Fibroblast of the aortic adventitia (primary cell): ENCODE measurements at places on chromosomes 13 and 19.

GRCh38 chr13:25660996-25661395 is 289.2 kb downstream of the ATP8A2 start:
- DNase-seq: no peak

GRCh38 chr19:15107061-15108010 is at the start of gene SYDE1:
Gene SYDE1, plus strand, starts transcription at chr19:15107401. Its CDS starts 33 bp downstream, at chr19:15107434.
- peak; percentile 72 for DNase-seq

DNA sequence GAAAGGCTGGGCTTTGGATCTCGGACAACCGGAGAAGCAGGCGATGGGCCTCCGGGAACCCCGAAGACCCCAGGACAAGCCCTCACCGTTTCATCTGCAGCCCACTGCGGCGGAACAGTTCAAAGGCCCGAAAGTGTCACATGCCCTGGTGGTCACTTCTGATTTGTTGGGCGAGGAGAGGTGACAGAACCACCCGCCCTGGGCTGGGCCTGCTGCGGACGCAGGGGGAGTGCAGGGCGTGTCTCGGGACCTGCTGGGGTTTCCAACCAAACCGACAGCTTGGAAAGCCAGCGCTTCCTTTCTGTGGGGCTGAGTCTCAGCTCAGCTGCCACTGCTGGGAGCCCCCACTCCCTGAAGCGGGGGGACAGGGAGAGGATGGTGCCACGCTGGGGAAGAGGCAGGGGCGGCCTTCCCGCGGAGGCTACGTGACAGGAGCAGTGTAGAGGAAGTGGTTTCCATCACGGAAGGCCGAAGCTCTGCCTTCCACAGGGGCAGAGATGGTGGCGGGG is 22.8 kb upstream of the ZBTB7A start:
- DNase-seq: no peak

GRCh38 chr19:1825909-1826556 is 14.0 kb upstream of the ATP8B3 start:
- DNase-seq: peak; percentile 64

DNA sequence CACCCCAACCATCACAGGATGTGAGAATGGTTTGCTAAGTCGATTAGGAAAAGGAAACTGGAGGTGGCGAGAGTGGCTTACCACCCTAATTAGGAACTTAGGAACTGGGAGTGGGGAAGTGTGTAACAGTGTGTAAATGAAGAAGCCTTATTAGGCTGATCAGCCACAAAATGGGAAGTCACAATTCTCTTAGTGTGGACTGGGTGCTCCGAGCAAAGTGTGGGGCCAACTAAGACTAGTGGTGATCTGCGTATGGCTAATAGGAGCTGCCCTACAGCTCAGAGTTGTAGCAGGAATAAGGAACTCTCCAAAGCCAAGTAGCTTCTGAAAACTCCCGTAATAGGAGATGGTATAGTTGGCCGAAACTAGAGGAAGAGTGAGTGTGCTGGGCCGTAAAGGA is 7.6 kb downstream of the SIGLEC11 start:
- no peak for DNase-seq

GRCh38 chr13:111031531-111031961 is 83.6 kb upstream of the ARHGEF7 start:
- peak; percentile 27 for DNase-seq

GRCh38 chr13:89982407-89983095 is 1364.9 kb upstream of the MIR17HG start:
- peak; percentile 25 for DNase-seq

DNA sequence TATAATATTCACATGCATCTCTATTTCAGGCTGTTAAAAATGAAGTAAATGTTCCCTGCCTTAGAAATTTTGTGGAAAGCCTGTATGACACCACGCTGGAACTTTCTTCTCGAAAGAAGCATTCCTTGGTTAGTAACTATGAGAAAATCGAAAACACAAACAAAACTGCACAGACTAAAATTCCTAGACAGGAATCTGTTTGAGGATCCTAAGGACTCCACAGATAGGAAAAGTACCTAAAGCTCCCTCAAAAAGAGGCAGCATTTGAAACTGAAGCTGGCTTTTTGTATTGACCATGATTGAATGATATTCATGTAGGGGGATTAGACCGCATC is 103.4 kb downstream of the FRY start:
- DNase-seq: peak; percentile 31

DNA sequence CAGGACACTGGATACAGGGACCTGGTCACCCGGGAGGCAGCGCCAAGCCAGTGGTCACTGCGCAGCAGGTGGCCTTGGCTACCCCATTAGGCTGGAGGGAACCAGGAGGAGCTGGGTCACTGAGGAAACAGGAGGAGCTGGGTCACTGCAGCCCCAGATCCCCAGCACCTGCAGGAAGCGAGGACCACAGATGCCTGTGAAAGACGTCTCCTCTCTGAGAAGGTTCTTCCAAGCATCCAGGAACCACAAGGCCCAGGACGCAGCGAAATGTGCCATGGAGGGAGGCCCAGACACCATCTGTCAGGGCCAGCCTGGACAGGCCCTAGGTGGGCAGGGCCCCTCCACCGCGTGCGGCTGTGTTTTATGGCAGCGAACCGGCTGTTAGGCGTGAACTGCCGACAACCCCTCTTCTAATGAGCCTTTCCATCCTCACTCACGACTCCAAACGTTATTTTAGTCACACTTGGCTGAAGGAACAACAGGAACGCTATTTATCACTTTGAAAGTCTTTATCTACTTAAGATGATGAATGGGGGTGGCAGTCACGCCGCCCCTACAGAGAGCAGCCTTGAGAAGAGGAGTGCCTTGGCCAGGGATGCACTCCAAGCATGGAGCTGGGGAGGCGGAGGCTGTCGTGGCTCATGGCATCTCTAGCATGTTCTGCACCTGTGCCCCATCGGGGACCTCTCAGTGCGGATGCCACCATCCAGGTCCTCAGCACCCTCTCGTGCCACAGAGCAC is 53.3 kb downstream of the CEBPG start:
- no peak for DNase-seq

- peak; percentile 17 for DNase-seq
Measured at GRCh38 chr19:50896591-50897190, 14.5 kb downstream of the KLK4 start.

GRCh38 chr13:112073245-112074138 is 6.5 kb downstream of the SOX1 start:
- no peak for DNase-seq

GRCh38 chr13:39945226-39945625 is 289.8 kb downstream of the COG6 start:
- no peak for DNase-seq

DNA sequence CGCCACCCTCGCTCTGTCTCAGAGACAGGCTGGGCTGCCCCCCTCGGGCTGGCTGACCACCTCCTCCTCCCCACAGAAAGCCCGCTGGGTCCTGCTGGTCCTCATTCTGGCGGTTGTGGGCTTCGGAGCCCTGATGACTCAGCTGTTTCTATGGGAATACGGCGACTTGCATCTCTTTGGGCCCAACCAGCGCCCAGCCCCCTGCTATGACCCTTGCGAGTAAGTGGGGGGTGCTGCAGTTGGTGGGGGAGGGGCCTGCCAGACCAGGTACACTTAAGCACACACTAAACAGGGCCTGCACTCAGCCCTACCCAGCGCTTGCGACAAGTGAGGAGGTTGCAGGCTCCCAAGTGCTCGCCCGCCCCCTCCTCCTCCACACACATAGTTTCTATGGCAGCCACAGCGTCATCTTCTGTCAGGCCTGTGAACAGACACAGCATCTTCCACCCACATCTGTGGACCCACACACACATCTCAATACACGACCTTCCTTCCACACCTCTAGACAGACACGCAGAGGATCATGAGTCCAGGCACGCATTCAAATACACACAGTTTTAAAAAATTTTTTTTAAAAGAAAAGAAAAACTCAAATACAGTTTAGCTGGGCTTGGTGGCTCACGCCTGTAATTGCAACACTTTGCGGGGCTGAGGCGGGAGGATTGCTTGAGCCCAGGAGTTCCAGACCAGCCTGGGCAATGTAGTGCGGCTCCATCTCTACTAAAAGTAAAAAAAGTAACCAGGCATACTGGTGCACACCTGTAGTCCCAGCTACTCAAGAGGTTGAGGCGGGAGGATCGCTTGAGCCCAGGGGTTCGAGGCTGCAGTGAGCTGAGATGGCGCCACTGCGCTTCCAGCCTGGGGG is 18.4 kb downstream of the PLD3 start:
- no peak for DNase-seq

DNA sequence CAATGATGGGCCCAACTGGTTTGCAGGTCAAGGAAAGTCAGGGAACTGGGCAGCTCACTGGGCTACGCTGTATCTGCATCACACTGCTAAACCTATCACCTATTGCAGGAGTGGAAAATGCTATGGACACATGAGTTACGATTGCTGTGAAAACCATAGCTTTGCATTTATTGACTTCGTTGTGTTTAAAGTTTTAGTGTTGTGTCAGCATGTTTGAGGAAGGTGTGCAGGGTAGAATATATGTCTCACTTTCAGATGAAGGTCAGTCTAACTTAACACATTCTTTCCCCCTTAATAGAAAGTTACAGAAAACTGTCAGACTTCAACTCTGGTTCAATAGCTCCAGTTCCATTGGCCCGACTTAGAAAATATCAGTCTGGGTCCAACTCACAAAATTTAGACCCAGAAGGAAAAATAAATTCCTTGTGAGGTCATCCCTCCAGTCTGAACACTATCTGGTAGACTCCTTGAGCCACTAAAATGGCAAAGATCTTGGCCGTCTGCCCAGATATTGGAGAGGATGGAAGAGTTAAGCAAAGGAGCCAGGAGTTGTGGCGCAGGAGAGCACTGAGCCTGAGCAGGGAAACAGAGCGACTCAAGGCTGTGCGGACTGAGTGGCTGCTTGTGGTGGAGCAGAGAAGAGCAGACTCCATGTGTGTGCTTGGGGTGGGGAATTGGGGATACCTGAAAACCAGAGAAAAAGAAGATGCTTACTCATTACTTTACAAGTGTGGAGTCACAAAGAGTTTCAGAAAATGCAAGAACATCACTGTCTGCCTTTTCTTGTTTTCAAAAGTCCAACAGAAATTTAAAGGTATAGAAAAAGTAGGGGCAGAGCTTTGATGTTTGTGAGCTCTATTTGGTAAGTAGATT is 518.5 kb downstream of the FGF9 start:
- DNase-seq: no peak

DNA sequence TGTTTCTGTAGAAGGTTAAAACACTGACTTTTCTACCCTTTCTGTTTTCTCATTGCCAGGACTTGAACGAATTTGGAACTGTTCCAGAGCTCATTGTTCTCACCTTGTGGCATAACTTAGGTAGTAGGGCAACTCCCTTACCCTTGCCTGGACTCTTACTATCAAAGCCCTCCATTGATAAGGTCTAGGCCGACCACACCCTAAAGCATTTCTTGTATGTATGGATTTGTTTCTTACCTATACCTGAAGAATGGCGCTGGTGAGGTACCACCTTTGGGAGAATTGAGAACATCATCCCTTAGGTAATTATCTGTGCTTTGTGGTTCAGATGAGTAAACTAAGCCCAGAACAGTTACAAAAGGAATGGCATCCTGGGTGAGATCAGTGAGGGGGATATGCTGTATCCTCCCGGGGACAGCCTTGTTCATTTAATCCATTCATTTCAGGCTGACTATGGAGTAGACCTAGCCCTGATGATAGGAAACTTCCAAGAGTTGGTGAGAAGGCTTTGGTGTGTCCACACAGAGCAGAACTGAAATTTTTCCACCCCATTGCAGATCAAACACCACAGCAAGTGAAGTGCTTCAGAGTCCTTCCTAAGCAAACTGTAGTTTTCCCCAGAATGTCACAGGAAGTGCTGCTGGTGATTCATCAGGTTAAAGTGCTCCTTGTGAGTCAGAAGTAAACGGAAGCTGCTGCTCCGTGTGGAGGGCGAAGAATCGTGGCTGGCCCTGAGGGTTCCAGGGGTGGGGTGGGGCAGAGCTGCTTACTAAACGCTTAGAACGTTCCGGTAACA is 113.0 kb downstream of the TEX26 start:
- peak; percentile 92 for DNase-seq

DNA sequence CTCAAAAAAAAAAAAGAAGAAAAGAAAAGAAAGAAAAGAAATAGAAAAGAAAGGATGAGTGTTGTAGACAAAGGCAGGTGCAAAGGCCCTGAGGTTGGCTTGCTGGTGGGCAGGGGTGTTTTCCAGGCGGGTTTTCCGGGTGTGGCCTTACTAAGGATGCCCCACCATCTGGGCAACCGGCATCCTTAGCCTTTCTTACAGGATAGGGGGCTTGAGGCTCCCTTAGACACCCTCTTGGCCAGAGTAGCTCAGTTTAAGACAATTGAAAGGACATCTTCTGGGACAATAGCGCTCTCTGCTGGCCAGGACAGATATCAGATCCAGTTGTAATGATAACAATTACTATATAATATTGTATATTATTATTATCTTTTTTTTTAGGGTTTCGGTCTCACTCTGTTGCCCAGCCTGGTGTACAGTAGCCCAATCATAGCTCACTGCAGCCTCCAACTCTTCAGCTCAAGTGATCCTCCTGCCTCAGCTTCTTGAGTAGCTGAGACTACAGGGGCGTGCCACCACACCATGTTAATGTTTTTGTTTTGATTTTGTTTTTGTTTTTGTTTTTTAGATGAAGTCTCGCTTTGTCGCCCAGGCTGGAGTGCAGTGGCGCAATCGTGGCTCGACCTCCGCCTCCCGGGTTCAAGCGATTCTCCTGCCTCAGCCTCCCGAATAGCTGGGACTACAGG is 1.4 kb upstream of the QTRT1 start:
- DNase-seq: peak; percentile 74

DNA sequence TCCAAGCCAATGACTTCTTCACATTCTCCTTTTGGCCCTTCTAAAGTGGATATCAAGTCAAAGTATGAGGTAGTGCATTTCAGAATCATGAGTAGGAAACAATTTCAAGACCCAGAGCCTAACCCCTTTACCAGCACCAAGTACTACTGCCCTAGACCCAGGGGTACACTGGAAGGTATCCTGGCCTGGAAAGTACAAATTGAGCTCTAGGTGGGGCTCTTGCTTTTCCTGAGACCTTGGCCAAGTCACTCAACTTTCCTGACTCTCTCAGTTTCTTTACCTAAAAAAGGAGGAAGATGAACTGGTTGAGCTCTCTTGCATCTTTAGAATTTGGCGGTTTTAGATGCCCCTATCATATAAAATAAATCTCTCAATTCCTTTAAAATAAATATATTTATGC is 204.7 kb downstream of the FGF14 start:
- peak; percentile 12 for DNase-seq

GRCh38 chr13:29479716-29480492 is 115.6 kb downstream of the SLC7A1 start:
- DNase-seq: no peak

- DNase-seq: peak; percentile 22
Measured at GRCh38 chr19:12841094-12841493, 2.8 kb downstream of the MAST1 start.

GRCh38 chr19:35156673-35157014 is 2.1 kb downstream of the FXYD5 start:
- DNase-seq: no peak

- DNase-seq: no peak
Measured at GRCh38 chr13:110525328-110526319, 35.9 kb downstream of the RAB20 start.

GRCh38 chr13:103615771-103616170 is 549.6 kb upstream of the SLC10A2 start:
- no peak for DNase-seq
